GM13976 (cell line): ENCODE measurements at places on chromosomes 5 and 9.

DNA sequence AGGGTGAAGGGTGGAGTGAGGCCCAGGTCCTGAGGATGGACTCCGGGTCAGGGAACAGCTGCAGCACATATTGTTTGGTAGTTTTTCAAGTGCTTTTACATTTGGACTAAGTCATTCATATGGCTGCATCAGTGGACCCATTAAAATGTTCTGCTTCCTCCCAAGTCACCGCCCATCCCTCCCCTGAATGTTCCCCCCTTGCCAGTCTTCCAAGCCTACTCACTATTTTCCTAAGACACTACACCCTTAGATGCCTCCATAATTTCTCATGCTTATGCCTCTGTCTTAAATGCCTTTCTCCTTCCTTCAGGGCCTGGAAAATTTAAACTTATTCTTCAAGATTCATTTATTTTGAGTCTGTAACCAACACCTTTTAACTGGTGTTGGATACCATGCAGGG lies 86.6 kb upstream of the NR4A3 start:
- no peak for DNase-seq

DNA sequence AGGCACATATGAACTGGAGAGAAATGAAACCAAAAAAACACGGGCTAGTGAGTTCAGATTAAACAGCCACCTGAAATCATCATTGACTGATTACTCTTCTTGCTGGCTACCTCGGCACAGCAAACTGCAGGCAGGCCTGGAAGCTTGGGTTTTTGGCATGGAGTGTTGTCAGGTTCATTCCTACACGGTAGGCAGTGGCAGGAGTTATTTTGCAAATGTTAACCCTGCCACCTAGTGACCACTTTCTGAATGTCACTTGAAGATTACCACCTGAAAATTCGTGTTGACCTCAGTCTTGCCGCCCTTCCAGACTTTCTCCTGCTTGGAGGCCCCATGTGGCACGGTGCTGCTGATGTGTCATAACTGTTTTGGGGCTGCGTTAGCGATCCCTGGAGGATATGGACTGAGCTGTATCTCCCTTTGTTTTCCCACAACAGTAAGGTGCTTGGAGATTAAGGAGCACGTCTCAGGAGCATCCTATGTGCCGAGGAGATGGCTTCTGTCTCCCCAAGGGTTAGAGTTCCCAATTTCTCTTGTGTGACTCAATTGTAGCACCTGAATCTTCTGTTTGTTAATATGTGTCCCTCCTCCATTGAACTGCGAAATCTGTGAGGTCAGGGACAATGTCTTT lies 12.7 kb upstream of the CD180 start:
- peak; percentile 73 for DNase-seq

DNA sequence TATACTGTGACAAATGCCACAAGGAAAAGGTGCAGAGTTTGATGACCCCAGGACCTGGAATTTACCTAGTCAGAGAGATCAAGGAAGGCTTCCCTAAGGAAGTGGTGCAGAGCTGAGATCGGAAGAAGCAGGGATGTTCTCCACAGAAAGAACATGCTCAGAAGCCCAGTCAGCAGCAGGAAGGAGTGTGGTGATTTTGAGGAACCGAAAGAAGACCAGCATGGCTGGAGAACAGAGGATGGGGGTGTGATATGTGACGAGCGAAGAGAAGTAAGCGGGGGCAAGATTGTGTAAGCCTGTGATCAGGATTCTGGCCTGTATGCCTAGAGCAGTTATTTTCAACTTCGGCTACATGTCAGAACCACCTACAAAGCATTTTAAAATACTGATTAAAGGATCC lies 18.7 kb upstream of the PIK3R1 start:
- DNase-seq = peak; percentile 70

DNA sequence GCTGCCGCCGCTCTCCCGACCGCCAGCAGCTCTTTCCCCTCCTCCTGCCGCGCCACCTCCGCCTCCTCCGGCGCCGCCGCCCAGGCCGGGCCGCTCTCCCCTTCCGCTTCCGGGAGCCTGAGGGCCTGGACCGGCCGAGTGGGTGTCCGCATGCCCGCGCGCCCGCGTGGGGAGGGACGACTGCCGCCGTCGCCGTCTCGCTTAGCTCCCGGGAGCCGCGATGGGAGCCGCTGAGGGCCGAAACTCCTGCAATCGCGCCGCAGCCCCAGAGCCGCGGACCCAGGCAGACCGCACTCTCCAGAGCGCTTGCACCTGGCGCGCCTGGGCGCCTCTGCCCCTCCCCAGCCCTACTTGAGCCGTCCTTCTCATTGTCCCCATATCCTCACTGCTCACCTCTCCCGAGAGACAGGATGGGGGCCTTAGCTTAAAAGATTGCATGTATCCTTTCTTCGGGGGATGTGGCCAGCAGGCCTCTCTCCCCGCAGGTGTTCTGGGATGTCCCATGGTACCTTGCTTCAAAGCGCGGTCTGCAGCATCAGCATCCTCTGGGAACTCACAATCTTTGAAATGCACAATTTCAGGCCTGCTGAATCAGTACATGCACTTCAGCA lies at the start of gene ZDHHC21:
Gene ZDHHC21 (minus strand): TSS at position 182 of the 611 bp plus-strand sequence. CDS start 19,092 bp downstream, outside the sequence.
- peak; percentile 87 for DNase-seq

DNA sequence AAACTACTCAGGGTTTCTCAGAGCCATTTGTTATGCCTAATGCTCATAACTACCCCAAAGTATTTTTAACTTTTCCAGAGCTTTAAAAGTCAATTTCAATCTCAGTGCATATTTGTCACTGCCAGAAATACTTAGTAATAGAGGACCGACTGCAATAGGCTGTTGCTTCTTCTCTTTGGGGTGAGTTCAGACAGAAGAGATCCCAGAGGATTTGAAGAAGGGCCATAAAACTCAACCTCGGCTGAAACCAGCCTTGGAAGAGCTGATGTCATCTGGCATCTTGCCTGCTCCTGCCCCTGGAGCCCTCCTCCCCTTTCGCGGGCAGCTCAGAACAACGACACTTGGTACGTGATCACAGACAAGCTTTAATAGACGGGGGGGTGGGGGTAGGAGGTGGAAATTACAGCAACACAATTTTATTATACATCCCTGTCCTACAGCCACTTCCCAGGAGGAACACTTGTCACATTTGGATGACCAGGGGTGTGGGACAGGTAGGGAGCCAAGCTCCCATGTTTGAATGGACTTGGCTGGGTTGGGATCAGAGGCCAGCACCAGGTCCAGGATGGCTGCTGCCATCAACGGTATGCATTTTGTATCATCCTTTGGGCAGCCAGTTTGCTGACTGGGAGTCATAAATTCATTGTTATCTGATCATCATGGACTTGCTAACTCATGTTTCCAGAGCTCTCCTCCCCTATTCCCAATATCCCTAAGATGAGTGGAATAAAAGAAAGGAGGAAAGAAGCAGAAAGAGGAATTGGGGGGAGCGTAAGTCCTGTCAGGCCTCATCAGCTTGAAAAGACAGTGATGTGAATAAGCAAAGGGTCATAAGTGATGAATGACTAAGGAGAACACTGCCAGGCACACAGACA lies 186.6 kb upstream of the PANK3 start:
- DNase-seq = no peak

GRCh38 chr9:14198841-14199455 lies 115.0 kb downstream of the NFIB start:
- DNase-seq = no peak

DNA sequence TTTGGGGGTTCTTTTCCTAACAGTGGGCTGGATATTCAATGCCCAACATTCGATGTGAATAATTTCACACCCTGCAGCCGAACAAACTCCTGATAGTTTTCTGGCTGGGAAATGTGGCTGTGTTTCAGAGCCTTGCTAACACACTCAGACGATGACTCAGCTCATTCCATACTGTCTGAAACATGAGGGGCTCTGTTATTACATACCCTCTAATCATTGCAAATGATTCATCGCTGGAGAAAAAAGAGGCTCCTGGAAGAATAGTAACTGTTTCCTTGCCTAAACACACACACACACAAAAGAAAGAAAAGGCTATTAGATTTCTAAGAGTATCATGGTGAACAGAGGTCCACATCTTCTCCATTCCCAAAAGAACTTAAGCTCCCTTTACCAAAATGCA lies 75.8 kb downstream of the OXCT1 start:
- no peak for DNase-seq

DNA sequence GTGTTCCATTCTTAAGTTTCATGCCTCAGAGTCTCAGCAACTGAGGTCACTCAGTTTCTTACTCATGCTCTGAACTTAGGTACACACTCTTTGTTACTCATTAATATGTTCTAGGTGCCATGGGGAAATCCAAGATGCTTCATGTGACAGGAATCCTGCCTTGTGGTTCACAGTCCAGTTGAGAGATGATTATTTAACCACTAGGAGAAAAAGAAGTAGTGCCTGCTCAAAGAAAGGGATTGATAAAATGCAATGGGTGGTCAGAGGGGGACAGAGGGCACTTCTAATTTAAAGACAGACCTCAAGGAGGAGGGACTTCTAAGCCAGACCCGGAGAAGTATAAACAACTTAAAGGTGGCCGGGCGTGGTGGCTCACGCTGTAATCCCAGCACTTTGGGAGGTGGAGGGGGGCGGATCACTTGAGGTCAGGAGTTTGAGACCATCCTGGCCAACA lies 69.0 kb downstream of the UGCG start:
- peak; percentile 62 for DNase-seq

- no peak for DNase-seq
Measured at GRCh38 chr9:32550150-32550561, 2.0 kb upstream of the SMIM27 start.

DNA sequence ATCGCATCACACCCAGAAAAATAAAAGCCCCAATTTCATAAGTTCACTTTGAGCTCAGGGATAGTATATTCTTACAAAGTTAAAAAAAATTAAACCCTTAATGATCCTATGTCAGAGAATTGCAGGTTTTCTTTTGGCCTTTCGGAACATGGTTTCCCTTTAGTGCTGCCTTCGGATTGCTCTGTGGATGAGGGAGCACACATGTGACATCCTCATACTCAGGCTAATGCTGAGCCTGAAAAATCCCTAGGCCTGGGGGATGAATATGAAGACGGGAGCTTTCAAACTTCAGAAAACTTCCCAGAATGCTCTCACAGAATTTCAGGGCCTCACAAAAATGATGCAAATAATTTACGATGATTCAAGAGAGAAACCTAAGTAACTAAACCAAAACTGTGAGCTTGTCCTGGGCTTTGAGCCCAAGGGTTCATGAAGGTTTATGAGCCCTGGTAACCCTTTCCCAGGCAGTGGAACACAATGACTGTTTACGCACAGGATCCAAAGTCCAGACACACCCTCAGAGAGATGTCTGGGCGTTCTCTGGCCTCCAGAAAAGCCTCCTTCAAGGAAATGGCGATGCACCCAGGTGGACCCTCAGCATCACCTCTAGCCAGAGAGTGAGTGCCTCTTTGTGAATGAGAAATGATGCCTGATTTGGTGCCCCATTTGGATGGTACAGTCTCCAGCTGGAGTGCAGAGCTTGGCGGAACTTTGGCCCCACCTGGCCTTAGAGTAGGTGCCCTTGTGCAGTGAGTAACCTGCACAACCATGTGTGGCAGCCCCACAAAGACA lies 145.4 kb downstream of the ENTREP1 start:
- DNase-seq = no peak
